Amniotic stem cell (primary cell): ENCODE measurements at places on chromosomes 2 and 18.

DNA sequence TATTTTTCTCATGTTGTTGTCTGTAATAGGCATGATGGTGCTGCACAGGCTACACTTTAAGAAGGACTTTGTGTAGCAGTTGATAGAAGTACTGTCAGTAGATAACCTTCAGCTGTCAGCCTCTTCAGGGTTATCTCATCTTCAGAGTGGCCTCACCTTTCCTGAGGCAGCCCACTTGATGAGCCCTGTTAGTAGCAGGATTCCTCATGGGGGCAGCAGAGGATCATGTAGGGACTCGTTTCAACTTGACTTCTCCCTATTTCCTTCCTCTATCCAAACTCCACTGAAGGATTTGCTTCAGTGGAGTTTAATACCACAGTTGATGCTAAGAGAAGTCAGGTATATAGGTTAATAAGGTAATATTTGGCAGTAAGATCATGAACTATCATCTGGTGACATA, 530.3 kb upstream of the FSIP2 start:
- no peak for DNase-seq

DNA sequence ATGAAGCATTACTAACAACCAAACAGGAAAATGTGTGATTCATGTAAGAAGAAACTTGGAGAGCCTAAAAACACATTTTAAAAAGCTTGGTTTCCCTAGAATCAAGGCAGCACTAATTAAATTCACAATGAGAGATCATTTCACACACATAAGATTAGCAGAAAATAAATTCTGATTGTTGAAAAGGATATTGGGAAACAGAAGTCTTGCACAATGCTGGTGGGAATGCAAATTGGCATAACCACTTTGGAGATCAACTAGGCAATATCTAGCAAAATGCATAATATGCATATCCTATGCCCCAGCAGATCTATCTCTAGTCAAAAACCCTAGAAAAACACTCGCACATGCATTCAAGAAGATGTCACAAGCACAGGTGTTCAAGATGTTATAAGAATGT, 75.3 kb upstream of the SIX3 start:
- no peak for DNase-seq

GRCh38 chr2:66814916-66815315, 380.0 kb downstream of the MEIS1 start:
- DNase-seq, result no peak

- DNase-seq, result no peak
Observed at GRCh38 chr2:4219571-4219970, 516.2 kb downstream of the DCDC2C start.

GRCh38 chr2:1740716-1741589, 3.4 kb downstream of the PXDN start:
- no peak for DNase-seq

GRCh38 chr2:189060096-189060642, 86.0 kb downstream of the COL3A1 start:
- no peak for DNase-seq

GRCh38 chr2:201913201-201913600, 106.9 kb downstream of the CDK15 start:
- DNase-seq, result no peak

DNA sequence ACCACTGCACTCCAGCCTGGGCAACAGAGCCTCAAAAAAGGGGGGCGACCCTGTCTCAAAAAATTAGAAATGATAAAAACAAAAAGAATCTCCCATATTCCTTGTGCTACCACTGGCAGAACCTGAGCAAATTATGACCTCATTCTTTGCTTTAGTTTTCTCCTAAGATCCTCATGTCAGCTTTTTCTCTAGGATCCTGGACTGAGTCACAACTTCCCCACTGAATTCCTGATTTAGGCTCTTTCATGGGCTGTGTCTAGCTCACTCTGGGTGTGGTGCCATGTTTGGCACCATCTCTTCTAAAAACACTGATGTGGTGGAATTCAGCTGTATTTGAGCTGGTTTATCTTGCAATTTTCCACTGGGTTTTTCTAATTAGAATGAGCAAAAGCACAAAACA, 37.1 kb downstream of the EXOC6B start:
- DNase-seq, result no peak

DNA sequence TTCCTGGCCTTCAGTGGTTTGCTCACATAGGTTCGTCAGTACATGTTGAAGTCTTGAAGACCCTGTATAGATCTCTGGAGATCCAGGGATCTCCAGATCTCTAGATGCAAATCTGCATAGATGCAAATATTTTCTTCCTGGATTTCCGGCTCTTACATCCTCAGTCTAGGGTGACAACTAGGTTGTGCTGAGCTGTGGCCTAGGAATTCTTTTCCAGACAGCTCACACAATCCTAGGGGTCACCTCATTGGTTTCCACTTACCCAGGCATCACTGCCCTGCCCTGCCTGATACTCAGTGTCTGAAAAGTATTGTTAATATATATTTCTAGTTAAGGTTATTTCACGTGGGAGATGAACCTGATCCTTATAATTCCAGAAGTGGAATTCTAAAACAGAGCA, 105.1 kb upstream of the TTC27 start:
- DNase-seq, result no peak

DNA sequence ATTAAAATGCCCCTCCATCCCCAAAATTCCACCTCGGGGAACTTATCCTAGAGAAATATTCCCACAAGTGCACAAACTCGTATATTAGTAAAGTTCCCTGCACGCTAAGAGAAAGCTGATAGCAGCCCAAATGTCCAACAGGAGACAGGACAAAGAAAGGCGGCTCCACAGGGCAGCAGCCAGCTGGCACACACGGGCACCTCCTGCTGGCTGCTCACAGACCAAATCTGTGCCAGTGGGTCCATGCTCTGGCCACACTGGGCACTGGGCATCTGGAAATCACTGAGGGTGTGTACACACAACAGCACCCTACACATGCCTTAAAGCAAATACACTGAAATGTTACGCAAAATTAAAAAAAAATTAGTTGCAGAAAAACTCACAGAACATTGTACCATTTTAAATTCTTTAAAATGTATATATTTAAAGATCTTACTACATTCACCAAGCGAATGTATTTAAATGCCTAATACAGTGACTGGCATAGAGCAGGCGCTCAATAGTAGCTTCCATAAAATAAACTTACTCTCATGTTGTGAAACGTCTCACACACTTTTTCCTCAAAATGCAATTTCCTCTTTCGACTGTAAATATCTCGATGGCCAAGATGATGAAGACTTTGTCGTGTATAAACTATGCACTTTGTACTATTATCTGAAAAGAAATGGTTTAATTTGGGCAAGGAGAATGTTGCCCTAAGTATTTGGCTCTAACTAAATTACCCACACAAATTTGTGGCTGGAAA, 19.4 kb downstream of the ZNF516 start:
- no peak for DNase-seq

DNA sequence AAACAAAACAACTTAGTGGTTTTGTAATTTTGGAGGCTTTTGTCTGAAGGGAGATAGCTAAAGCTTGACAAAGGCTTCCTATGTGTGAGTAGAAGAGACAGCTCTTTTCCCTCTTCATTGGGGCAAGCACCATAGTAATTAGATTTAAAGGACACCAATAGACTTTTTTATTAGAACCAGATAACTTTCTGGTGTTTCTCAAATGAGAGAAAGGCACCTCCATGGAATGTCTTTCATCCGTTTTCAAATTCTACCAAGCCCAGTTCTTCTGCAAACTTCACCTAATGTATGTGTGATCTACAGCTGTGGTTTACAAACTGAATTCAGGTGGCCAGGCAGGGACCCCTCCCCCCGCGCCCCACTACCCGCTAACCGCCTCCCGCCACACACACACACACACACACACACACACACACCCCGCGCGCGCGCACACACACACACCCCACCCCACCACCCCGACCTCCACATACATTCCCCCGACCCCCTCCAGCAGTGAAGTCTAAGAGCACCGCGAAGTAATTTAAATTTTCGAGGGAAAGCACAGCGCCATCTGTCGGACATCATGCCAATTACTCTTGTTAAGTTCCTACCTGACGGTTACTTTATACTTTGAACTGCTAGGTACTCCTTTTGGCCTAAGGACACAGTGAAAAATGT, 31.6 kb upstream of the PPP1R1C start:
- no peak for DNase-seq
